Activated T-helper 17 cell treated with anti-CD3 and anti-CD28 coated beads, Interleukin-2, amount 50 U/mL, for 72 hours (primary cell): ENCODE measurements at places on chromosomes 12 and 14.

DNA sequence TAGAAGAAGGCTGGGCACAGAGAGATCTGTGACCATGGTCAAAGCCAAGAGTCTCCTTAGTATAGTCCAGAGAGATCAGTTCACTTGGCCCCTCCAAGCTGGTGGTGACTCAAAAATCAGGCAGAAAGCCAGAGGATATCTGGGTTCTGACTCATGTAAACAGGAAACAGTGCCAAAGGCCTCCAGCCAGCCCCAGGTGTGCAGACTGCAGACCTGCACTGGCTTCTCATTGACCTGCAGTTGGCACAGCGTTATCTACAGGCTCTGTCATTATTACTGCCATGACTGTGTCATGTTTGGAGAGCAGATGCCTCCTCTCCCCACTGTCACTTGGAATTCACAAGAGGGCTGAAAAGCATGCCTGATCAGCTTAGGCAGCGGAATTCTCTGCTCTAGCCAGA is 295.7 kb upstream of the PRKD1 start:
- no peak for ATAC-seq

- ATAC-seq: no peak
Measured at GRCh38 chr12:5487948-5488625, 56.2 kb downstream of the NTF3 start.

GRCh38 chr14:35337269-35338255 is 45.4 kb downstream of the PSMA6 start:
- no peak for ATAC-seq

- ATAC-seq: no peak
Measured at GRCh38 chr12:52086366-52086765, 6.9 kb downstream of the SMIM41 start.

DNA sequence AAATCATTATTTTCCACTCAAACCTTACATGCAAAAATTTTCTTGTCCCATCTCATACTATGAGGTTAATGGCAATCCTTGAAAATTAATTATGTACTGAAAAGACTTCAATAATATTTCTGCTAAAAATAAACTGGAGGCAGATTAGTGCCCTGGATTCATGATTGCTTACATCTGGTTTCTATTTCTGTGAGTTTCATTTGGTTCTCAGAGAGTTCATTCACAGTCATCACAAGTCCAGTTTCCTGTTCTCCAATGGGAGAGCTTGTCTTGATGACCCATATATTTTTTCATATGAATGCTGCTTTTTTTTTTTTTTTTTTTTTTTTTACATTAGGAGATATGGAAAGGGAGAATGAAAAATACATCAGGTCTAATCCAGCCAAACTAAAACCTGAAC is 6.6 kb upstream of the PTHLH start:
- ATAC-seq: no peak

DNA sequence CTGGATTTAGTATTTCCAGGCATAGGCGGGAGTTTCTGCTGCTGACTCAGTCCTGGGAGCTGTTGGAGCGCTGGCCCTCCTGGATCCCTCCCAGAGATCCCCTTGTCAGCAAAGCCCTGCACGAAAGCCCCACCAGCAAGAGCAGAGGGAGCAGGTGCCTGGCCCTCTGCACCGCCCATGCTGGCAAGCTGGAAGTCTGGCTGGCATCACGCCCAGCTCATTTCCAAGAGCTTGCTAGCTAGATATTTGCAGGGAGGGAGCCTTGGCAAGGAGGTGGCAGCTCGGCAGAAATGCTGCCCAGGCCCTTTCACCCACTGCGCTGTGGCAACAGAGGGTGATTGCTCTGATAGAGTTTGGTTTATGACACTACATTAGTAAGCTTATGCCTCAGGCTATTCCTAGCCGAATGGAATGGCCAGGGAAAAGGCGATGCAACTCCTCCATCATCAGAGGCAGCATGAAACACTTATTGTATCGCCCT is 193.9 kb downstream of the EMP1 start:
- ATAC-seq: no peak

GRCh38 chr12:53575502-53576249 is 50.5 kb downstream of the ATF7 start:
- no peak for ATAC-seq
